ENCODE measurements at places on chromosomes 3 and 15.

DNA sequence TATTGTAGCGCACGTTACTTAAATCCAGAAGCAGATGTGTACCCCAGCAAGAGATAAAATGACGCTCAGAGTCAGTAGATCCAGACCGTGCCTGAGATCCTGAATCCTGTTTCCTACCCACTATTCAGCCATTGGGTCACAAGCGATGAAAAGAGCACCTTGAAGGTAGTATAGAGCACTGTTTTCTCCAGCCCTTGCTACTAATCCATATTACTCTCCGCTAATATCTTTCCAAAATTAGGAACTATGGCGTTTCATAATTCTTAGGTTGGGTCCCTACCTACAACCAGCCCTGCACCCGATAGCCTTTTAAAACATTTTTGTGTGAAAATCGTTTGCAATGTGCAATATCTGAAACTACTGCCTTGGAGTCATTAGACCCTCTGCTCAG lies 596 bp downstream of the BTD start:
- DNase-seq: no peak

GRCh38 chr3:165820671-165821123 lies 16.5 kb downstream of the BCHE start:
- DNase-seq: no peak

DNA sequence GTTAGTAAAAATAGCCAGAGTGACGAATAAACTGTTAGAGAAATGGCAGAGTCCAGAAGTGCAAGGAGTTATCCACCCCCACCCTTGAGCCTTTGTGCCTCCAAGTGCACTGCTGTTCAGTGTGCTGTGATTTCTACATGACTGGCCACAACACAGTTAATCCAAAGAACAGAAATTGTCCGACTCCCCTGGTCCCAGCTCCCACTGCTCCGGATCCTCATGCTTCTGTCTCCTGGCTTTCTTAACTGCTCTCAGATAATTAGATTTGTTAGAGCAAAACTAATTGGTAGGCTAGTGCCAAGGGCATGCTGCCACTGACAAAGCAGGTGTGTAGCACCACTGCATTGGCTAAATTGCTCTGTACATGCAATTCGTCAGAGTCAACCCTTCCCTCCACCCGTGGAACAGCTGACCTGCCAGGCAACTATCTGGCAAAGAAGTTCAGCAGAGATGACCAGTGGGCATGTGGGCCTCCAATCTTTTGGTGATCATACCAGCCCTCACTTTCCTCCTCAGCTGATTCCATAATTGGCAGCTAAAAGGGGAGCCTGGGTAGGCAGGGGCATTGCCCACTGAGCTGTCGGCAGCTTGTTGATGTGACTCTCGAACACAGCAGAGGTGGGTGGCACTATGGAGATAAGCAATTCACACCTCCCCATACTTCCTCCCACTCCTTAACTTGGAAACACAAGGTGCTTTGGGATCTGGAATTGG lies 18.9 kb upstream of the ACAP2 start:
- DNase-seq: no peak

DNA sequence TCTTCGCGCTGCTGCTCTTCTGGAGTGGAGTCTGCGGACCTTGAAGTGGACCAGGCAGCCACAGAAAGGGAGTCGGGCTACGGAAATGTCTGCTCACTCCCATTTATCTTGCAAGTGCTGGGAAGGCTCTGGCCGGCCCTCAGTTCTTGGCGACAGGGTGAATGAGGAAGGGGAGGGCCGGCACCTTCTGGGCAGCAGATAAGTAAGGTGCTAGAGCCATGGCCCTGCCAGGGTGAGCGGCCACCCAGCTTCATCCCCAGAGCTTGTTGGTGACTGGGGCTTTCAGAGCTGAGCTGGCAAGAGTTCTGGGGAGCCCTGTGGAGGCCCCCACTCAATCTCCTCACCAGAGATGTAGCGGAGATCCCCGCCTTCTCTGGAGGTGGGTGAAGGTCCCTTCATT lies 103.5 kb downstream of the ASB7 start:
- no peak for DNase-seq

DNA sequence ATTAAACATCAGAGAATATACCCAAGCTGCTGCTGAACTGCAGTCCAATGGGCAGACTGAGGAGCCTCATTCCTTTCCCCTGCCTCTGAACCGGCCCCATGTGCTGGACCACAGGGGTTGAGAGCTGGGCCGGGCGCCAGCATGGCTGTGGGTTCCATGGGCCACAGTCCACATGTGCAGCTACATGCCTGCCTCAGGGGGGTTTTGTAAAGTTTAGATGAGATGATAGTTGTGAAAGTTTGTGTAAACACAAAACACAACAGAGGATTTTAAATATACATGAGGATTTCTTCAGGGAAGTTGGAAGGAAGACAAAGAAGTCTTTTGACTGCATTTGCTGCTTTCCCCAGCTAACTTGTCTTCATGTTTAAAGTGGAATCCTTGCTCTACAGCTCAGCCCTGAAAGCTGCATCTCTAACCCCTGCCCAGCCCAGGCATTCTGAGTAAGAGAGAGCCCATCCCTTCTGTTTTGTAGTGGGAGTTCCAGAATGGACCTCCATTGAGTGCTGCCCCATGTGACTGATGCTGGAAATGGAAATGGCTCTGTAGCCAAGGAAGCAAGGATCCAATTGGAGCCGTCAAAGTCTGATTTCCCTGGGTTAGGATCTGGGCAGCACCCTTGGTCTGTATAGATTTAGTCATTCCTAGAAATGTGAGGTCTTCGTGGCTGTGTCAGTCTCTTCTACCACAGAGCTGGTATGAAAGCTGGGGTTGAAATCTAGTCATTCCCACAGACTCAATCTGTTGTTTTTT lies 17.5 kb downstream of the SLC12A8 start:
- DNase-seq: peak; percentile 87

- no peak for DNase-seq
Observed at GRCh38 chr3:183313764-183314163, 60.7 kb downstream of the B3GNT5 start.

- DNase-seq: no peak
Observed at GRCh38 chr3:127320529-127321121, 32.8 kb upstream of the PRR20G start.

DNA sequence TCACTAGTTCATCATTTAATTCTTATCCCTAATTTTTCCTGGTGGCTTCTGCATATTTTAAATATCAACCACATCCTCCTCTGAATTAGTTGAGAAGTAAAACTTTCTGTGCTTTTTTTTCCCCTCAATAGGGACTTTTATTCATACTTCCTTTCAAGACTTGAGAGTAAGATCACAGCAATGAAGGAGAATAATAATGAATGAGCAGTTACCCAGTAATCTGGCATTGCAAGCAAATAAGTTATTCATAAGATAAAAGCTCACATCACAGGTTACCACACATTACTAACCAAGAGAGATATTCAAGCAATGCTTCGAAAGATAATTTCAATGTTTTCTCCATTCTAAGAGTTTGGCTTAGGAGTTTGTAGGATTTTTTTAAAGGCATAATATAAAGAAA lies 50.3 kb downstream of the BTLA start:
- no peak for DNase-seq

DNA sequence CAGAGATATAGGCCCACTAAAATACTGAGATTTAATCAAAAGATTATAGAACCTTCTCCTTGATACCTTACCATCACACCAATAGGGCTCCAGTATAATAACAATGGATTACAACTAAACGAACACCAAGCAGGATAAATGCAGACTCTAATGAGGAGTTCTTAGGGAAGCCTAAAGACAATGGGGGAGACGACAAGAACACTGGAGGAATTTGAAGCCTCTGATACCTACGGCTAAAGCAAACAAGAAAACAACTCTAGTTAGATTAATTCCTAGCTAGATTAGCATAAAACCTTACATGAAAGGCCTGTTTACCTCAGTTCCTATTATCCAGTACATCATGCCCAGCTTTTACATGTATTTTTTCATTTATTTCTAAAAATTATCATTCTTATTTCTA lies 35.1 kb downstream of the NGLY1 start:
- no peak for DNase-seq

GRCh38 chr15:72936691-72937679 lies 115.3 kb upstream of the NEO1 start:
- DNase-seq: no peak

DNA sequence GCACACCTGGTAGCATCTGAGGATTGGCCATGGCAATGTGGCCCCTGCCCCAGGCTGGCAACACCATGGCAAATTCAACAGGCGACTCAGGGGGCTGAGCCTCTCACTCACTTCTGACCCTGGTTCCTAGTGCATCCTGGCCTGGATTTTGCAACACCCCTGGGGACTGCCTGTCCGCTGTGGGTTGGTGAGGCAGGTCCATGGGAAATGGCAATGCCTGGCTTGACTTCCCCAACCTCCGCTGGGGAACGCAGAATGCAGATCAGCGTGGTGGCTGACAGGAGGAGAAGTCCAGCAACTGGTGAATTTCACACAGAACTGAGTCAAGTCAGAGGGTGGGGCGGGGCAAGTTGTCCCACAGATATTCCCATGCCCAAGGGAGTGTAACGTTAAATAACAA lies 3.9 kb upstream of the PSTPIP1 start:
- DNase-seq: no peak

DNA sequence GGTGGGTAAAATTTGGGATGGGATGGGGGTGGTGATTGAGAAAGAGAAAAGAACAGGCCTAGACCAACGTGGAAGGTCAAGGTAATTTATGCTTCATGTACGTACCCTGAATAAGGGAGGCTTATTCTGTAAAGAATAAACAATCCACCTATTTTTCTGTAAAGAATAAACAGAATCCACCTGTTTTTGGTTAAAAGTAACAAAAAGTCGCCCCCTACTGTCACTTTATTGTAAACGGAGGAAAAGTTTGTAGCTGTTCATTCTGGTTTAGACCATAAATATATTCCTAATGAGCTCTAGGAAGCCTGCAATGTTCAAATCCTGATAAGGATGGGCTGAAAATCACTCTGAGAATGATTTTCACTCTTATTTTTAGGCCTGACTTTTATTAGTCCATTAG lies 23.5 kb upstream of the SQOR start:
- peak; percentile 38 for DNase-seq

DNA sequence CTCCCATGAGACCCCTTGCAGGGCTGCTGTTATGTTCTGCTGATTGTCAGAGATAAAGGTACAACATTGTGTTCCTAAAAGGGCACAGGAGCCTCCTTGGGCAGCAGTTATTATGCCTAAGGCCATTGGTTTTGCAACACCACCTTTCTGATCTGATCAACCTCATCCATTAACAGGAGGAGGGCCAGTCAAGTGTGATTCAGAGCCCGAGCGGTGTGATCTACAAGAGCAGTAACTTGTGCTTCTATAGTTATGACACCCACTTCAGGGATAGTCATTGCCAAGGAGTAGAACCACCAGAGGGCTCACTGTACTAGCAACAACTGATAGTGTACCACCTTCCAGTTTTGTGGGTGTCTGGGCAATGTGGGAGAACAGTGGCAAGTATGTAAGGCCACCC lies 1457.9 kb upstream of the CADM2 start:
- no peak for DNase-seq

- peak; percentile 49 for DNase-seq
Observed at GRCh38 chr3:110955301-110955880, 116.2 kb upstream of the NECTIN3 start.

- DNase-seq: no peak
Observed at GRCh38 chr3:23633261-23633960, 172.3 kb upstream of the UBE2E1 start.

DNA sequence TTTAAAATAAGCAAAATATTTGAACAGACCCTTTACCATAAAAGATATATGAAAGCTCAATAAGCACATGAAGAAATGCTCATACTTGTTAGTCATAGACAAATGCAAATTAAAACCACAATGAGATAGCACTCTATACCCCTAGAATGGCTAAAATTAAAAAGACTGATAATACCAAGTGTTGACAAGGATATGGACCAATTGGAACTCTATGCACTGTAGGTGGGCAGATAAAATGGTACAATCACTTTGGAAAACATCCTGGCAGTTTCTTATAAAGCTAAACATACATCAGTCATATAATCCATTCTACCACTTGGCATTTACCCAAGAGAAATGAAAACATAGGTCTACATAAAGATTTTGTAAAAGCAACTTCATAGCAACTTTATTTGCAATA lies 293.0 kb upstream of the TLE3 start:
- no peak for DNase-seq

DNA sequence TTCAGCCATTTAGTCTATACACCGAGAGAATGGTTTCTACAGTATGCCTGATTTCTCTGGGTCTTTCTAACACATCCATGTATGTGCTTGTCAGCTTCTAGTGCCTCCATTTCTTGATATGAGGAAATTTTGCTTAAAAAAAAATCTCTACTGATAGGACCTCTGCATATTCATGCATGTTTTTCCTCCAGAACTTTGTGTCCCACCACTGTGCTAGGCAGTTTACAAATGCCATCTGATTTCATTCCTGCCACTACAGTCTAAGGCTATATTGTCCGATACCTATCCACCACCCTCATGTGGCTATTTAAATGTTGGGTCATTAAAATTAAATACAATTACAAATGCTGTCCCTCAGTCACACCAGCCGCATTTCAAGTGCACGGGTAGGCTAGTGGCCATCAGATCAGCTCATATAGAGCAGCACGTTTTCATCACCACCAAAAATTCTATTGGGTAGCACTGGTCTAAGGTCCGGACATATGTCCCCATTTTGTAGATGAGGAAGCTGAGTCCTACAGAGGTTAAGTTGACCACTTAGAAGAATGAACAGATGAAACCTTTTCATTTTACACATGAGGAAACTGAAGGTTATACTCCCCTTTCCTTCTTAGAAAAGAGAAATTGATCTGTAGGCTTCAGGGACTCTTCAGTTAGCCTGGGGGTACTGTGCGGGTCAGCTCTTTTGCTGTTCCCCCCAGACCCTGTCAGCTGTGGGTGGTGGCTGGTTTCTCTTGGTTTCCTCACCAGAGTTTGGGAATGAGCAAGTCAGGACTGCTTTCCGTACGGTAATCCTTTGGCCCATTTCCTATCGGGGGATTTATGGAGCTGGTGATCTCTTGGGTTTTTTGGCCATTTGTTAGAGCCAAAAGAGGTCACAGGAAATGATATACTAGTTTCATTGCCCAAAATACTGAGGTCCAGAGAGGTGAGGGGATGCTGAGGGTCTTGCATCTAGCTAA lies 56.5 kb downstream of the SMAD3 start:
- DNase-seq: no peak

GRCh38 chr3:127787571-127788365 lies 34.5 kb downstream of the MGLL start:
- DNase-seq: no peak

DNA sequence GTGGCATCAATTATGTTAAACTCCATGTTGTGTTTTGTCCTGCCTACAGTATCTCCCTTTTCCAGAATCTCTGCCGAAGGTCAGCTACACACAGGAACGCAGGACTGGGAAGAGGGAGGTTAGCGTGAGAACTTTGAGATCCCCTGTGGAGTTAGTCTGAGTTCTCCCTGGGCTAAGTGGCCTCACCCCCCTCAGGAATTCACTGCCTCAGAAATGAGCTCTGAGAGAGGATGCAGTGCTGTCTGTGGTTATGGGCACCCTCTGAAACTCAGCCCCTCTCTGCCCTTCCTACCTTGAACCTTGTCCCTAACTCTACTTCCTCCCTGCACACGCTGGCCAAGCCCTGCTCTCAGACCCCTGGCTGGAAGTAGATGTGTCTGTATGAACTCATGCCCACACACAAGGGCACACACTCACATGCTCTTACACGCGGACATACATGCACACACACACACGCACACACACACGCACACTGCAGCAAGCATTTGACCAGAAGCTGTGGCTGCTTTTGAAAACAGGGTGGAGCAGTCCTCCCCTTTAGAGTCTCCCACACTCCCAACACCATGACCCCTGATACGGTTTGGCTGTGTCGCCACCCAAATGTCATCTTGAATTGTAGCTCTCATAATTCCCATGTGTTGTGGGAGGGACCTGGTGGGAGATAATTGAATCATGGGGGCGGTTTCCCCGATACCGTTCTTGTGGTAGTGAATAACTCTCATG lies 5.3 kb upstream of the VIPR1 start:
- peak; percentile 75 for DNase-seq

- peak; percentile 43 for DNase-seq
Observed at GRCh38 chr3:45607790-45608189, 13.2 kb downstream of the LIMD1 start.
